Memory B cell (primary cell): ENCODE measurements at places on chromosomes 1 and 21.

DNA sequence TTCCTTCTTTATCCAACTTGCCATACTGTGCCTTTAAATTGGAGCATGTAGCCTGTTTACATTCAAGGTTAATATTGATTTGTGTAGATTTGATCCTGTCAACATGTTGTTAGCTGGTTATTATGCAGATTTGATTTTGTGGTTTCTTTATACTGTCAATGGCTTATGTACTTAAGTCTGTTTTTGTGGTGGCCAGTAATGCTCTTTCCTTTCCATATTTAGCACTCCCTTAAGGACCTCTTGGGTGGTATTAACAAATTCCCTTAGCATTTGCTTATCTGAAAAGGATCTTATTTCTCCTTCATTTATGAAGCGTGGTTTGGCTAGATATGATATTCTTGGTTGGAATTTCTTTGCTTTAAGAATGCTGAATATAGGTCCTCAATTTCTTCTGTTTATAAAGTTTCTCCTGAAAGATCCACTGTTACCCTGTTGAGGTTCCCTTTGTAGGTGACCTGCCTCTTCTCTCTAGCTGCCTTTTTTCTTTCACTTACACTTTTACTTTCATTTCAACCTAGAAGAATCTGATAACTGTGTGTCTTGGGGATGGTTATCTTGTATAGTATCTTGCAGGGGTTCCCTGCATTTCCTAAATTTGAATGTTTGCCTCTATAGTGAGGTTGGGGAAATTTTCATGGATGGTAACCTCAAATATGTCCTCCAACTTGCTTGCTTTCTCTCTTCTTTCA is 86.9 kb upstream of the NEGR1 start:
- DNase-seq: no peak

DNA sequence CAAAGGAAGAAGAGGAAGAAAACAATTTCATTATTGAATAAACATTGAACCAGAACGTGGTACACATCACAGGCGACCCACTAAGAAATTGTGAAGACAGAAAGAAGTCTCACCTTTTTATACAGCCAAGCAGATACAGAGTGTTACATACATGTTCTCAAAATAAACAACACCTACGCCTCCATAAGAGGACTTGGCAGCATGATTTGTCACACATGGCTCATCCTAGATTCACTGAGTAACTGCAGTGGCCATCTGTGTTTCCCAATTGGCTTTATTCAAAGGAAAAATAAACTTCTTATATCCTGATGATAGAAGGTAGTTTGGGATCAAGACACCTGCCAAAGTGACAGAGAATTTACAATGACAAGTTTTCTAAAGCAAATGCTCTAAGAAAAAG is 7.6 kb upstream of the KRTAP19-8 start:
- DNase-seq: no peak

- DNase-seq: no peak
These were observed 124.5 kb downstream of the ZNF648 start for GRCh38 chr1:181936768-181937581.

DNA sequence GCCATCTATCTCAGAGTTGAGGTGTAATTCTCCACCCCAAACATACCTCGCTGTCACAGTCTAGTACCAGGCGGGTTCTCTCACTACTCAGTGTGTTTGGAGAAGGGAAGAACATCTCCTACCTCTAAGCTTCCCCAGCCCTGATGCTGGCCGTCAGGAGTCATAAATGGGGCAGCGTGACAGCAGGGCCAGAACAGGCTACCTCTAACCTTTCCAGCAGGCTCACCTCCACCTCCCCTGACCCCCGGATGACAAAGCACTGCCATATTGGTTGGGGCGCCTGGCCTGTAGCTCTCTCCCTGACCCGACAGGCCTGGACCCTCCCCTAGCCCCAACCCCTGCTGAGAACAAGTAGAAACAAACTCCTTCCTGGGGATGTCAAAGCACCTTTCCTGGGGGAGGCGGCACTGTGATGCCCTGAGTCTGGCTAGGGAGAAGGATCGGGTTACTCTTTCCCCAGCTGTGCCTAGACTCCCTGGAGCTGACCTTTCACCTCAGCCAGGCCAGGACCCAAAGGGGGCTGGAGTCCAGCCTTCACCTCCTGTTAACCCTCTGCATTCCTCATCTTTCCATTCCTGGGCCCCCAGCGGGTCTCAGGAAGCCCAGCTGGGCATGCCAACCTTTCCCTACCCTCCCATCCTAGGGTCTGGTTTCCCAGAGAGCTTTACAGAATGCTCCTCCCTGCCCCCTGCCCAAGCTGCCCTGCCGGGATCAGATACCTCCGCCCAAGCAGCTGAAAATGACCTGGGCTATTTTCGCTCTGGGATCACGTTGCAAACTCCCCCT is 34.2 kb downstream of the AHDC1 start:
- no peak for DNase-seq

DNA sequence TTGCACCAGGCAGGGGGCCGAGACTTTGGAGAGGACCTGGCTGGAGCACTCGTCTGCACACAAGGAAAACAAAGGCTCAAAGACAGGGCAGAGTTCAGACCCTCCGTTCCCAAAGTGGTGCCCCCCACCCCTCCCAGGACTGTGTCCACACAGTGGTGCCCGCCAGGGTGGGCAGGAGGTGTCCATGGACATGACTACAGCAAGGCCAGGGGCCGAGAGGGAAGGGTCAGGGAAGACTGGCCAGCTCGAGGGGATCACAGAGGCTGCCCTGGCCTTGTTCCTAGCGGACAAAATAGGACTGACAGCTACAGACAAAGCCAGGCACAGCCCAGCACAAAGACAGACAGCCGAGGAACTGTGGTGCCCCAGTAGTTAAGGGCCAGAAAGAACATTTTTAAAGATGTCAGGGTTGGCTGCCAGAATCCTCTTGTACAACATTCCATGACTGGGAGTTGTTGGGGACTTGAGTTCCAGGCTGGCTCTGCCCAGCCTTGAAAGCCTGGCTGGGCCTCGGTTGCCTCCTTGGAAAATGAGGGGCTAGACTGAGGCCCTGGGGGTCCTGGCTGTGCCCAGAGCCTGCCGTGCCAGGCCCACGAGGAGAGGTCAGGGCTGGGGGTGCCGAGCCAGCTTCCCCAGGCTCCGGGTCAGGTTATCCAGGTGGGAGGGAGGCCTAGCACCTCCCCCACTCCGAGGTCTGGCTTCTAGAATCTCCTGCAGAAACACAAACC is 63.7 kb downstream of the SLX9 start:
- DNase-seq: no peak

DNA sequence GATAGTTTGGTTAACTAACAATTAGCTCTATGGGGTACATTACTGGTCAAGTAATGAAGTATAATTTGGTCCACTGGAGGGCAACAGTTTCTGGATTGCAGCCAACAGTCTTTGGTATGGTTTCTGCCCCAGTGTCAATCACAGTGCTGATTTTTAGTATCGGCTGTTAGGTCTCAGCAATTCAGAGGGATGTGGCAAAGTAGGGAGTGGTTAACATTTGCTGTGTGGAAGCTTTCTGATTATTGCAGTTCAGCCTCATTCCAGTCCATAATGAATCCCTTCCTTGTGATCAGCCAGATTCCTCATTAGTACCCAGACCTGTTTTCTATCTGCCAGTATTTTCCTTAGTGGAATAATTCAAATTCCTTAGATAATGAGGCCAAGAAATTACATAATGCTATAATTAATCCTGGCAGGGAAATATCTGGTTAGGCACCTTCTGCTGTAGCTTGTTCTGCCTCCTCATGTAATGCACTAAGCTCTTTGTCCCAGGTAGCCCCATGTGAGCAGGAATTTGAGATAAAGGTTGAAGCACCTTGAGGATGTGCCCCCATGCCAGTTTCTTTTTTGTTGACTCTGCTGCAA is 14.0 kb downstream of the F3 start:
- no peak for DNase-seq

DNA sequence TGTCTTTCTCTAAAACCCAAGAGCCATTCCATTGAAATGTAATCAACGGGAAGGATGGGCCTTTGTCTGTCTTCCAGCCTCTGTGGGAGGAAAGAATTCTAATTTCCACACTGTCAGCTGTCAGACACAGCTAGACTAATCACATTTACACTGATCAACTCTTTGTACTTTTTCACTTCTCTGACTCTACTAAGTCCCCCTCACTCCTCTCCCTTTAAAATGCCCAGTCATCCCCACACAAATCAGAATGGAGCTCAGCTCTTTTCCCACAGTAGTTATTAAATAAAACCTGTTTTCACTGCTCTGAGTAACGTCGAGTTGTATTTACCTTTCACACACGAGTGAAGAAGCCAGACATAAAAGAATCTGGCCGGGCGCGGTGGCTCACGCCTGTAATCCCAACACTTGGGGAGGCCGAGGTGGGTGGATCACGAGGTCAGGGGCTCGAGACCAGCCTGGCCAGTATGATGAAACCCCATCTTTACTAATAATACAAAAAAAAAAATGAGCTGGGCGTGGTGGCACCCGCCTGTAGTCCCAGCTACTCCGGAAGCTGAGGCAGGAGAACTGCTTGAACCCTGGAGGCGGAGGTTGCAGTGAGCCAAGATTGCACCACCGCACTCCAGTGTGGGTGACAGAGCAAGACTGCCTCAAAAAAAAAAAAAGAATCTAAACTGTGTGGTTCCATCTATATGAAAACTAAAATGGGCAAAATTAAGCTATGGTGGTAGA is 13.3 kb downstream of the ZBTB8OS start:
- no peak for DNase-seq

DNA sequence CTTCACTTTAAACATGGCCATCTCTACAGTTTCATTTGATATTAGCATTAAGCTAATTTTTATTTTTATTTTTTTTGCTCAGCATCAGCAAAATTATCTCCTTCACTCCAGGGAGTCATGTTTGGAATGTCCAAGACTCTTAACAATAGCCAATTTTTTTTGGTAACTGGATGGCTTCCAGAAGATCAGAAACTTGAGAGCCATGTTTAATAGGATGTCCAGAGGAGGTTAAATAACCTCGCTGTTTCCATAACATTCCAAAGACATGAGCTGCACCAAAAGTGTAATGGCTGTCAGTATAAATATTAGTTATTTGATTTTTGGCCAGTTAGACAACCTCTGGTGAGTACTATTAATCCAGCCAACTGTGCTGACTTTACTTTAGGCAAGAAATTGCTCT is 80.7 kb downstream of the DNTTIP2 start:
- no peak for DNase-seq

GRCh38 chr1:231419147-231419546 is 2.9 kb downstream of the EGLN1 start:
- DNase-seq: no peak

- no peak for DNase-seq
These were observed 82.1 kb upstream of the ARHGEF16 start for GRCh38 chr1:3372317-3372716.

- DNase-seq: no peak
These were observed 1.6 kb upstream of the EFNA1 start for GRCh38 chr1:155125946-155126555.
